Head of caudate nucleus (tissue), 42 donors: ENCODE measurements at places on chromosomes 16 and 17.

- no peak for DNase-seq
These were observed 239.4 kb upstream of the HSBP1 start for GRCh38 chr16:83568345-83568744.

GRCh38 chr16:1550069-1550468 lies 16.6 kb downstream of the TMEM204 start:
- no peak for DNase-seq

DNA sequence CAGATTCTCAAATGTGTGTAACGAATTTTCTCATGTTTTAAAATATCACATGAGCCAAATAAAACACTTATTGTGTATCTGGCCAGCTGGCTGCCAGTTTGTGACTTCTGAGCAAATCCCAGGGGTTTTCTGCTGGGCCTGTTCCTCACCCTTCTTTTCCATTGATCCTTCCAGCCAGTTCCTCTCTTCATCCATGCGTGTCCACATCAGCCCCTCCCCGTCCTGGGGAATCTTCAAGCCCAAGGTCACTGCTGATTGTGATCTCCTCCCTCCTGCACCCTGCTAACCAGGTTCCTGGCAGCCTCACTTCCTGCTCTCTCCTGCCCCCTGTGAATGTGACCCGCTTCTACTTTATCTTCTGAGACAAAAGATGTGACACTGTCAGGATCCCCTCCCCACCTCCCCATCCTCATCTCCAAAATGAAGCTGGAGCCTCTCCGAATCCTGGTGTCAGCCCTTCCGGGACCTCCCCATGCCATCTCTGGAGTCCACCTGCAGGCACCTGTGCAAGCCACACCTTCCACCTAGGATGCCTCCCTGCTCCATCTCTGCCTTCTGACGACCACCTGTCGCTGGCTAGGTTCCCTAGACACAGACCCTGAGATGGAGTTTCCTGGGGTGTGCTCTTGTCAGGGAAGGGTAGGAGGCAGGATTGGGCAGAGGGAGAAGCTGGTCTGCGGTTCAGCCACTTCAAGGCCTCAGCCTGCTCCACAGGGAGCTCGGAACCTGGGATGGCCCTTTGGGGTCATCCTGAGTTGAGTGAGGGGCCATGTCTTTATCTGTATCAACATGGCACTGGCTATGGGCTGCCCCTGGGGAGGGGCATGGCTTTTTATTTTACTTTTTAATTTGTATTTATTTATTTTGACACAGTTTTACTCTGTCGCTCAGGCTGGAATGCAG lies 205.1 kb downstream of the KATNIP start:
- DNase-seq, result no peak

DNA sequence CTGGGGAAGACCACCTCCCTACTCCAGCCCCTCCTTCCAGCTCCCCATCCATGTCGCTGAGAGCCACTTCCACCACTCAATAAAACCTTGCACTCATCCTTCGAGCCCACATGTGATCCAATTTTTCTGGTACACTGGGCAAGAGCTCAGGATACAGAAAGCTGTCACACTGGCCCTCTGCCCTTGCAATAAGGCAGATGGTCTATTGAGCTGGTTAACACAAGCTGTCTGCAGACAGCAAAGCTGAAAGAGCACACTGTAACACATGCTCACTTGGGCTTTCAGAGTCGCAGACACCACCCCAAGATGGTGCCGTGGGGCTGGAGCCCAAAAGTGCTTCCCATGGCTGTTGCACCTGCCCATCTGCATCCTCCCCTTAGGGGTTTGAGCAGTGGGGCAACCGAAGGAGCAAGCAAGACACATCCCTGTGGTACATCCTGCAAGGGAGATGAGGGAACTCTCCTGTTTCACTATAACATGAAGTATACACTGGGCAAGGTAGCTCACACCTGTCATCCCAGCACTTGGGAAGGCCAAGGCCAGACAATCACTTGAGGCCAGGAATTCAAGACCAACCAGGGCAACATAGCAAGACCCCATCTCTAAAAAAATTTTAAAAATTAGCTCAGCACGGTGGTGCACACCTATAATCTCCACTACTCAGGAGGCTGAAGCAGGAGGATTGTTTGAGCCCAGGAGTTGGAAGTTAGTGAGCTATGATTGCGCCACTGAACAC lies 52.8 kb upstream of the C17orf78 start:
- DNase-seq, result no peak

DNA sequence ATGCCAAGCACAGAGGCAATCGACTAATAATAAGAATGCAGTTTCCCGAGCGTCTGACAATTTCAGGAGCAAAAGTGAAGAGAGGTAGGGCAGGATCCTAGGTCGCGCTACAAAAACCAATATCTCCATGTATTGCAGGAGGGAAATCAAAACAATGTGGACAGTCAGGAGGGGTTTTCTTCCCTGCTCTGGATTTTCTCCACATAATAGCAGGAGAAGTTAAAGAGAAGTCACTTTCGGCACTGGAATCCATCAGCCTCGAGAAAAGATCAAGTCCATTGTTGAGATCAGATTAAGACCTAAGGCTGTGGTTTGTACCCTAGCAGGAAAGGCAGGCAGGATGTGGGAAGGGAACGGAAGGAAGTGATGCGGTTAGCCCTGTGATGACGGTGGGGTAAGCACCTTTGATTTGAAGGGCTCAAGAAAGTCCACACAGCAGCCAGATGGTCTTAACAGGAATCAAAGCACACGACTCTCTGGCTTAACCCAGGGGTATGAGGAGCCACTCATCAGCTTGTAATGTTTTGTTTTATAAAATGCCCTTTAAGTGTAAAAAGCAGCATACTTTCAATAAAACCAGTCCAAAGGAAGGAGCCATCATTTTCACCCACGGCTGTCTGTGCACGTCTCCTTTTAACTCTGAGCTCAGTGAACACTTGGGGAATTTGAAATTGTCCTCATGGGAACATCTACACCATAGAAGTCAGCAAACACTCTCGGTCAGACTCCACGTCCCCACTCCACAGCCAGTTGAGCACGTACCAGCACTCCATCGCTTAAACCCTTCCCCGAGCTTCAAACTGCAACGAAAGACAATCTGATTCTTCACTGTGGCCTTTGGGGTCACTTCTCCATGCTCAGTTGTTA lies 15.8 kb upstream of the AKTIP start:
- no peak for DNase-seq

DNA sequence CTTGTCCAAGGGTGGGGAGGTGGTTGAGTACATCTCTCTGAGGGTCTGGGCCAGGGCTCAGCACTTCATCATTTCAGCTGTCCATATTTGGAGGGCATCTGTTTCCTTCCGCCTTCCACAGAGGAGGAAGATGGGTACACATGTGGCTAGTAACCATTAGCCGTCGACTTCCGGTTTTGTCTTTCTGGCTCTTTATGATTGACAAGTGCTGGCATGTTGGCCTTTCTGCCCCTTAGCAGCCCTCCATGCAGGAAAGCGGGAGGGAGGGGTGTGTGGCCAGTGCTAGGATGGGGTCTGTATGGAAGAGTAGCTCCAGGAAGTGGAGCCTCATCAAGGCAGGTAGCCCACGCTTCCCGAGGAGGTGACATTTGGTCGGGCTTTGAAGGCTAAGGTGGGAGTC lies 69.6 kb downstream of the RAI1 start:
- no peak for DNase-seq

GRCh38 chr16:52389045-52389444 lies 157.9 kb downstream of the TOX3 start:
- DNase-seq, result no peak

DNA sequence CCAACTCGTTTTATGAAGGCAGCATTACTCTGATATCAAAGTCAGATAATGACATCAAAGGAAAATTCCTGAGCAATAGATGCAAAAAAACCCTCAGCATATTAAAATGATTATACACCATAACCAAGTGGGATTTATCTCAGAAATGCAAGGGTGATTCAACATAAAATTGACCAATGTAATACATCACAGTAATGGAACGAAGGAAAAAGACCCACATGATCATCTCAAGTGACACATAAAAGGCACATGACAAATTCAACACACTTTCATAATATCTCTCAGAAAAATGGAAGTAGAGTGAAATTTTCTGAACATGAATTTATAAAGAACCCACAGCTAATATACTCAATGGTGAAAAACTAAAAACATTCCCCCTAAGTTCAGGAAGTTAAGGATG lies 118.8 kb downstream of the ITFG1 start:
- no peak for DNase-seq

GRCh38 chr17:59791603-59792457 lies 84.4 kb downstream of the VMP1 start:
- DNase-seq, result no peak

- no peak for DNase-seq
These were observed 213.5 kb downstream of the RAB11FIP4 start for GRCh38 chr17:31604936-31605335.

- DNase-seq, result peak; percentile 52
These were observed 126.3 kb downstream of the ZFHX3 start for GRCh38 chr16:72921620-72922019.

GRCh38 chr16:87917503-87917902 lies 18.8 kb downstream of the CA5A start:
- DNase-seq, result no peak

- no peak for DNase-seq
These were observed 1.6 kb upstream of the LRRC75A start for GRCh38 chr17:16493531-16494046.

GRCh38 chr16:77459534-77460254 lies 24.9 kb upstream of the ADAMTS18 start:
- no peak for DNase-seq

GRCh38 chr17:40025991-40026815 lies 11.0 kb downstream of the CSF3 start:
- no peak for DNase-seq

DNA sequence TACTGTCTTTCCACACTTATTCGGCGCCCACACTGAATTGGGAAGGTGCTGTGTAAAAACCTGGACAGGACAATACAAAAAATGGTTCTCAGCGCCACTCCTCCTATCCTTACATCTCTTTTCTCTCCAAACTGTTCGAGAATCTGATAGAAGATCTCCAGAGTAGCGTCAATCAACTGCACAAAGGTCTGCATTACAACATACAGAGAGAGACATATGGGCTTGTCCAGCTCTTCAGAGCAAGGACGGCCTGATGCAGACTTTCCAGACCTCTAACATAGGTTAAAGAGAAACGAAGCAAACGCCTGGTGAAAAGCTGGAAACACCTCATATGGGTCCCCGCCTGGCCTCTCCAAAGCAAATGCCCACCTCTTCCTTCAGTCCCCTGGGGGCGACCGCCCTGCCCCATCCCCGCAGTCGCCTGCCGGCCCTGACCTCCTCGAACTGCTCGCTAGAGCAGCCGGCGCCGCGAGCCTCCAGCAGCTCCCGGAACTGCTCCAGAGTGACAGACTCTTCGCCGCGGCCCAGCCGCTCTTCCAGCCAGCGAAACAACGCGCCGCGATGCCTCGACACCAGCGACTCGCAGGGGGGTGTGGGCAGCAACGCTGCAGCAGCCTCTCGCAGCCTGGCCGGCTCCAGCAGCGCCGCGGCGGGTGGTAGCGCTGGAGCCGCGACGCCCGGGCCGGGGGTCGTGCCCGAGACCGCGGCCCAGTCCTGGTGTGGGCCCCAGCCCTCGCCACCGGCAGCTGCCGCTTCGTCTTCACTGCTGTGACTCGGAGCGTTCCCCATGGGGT lies 526 bp downstream of the ZZEF1 start:
- no peak for DNase-seq

GRCh38 chr16:56607675-56608042 lies 725 bp upstream of the MT2A start:
- no peak for DNase-seq

DNA sequence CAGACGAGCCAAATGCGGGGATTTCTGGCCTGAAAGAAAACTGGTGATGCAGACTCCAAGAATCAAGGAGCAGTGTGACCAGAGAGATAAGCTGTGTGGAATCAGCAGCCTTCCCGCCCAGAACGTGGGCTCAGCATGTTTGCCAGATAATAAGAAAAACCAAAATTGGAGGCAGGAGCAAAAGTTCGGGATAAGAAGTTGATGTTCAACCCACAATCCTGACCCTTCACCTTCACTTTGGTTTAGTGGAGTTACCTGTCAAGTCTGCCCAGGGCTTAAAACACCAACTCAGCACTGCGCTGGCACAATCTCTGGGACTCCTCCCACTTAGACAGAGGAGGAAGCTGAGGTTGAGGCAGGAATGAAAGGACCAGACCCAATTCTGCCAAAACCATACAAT lies 3.1 kb downstream of the SLC43A2 start:
- DNase-seq, result no peak

- no peak for DNase-seq
These were observed 89.3 kb downstream of the SDR42E1 start for GRCh38 chr16:81921843-81922584.

- DNase-seq, result no peak
These were observed 975 bp downstream of the CFAP20 start for GRCh38 chr16:58128181-58128631.

GRCh38 chr16:56970934-56971767 lies 9.4 kb downstream of the CETP start:
- no peak for DNase-seq

GRCh38 chr16:53821487-53821886 lies 117.5 kb downstream of the FTO start:
- no peak for DNase-seq

DNA sequence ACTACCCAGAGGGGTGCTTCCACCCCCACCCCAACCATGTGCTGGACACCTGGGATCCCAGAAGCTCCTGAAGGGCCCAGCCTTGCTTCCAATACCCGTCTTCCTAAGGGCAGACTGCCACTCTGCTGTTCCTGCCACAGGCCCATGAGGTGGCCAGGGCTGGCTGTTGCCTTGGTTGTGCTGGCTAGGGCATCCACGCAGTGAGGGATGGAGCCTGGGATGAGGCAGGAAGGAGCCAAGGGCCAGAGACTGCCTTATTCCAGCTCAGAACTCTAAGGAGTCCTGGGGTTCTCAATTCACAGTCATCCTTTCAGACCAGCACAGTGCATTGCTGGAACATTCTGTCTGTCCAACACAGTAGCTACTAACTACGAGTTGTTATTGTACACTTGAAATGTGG lies 37.8 kb downstream of the BCO1 start:
- DNase-seq, result no peak

- no peak for DNase-seq
These were observed 6.4 kb upstream of the LGALS9 start for GRCh38 chr17:27624539-27624938.

- peak; percentile 52 for DNase-seq
These were observed 3.6 kb downstream of the CORO1A start for GRCh38 chr16:30186782-30187555.

DNA sequence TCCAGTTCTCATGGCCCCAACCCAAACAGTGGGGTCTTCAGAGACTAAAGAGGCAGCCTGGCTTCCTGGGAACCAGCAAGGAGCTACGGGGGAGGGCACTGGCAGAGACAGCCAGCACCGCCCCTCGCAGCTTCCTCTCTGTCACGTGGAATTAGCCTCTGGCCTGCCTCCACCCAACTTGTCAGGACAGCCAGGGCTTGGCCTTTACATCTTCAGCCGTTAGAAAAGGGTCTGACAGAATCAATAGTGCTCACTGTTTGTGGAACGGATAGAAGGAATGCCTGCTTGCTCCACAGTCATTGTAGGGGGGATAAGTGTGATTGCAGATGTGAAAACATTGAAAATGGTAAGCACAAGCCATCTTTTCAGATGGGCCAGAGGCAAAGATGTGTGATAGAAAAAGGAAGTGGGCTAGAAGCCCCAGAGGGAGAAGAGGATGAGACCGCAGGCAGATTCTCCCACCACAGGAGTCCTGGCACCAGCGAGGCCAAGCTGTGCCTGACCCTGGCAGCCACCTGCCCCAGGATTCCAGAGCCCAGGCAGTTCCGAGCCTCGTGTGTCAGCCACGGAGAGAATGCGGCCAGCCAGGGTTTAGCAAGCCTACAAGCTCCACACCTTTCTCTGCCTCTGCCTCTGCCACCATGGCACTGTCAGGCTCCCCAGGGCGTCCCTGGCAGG lies 18.6 kb downstream of the GRIN2C start:
- peak; percentile 83 for DNase-seq

GRCh38 chr16:12009922-12010321 lies 33.4 kb downstream of the SNX29 start:
- DNase-seq, result no peak

- DNase-seq, result no peak
These were observed 56.3 kb upstream of the IL34 start for GRCh38 chr16:70589998-70590471.
